Uterus (tissue), 4 donors: ENCODE measurements at places on chromosomes 16 and 17.

DNA sequence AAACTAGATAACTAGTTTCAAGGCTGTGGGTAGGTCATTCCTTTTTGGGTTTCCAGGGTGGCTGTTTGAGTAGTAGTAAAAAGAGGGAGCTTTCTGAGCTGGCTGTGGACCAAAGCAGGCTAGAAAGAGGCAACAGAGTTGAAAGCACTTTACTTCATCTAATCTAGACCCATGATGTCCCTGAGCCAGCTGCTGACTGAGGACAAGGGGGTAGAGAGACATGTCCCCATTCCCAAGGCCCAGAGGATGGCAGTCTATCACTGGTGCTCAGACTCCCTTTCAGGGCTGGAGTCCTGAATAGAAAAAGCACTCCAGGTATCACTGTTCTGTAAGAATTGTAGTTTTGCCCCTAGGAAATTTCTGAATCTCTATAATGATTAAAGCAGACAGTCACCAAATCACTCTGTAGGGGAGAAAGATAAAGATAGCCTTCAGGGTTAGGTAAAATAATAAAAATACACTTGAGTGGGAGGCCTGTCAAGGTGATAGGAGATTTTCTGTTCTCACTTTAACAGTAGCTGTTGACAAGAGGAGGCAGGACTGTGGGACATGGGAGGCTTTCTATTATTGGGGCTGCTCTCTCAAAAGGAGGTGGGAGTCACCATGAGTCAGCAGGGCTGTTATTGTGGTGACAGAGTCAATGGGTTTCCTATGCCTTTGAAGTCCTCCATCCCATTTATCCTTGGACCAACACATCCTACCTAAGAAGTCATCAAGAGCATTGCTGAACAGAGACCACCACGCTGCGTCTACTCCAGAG, 190.2 kb upstream of the MPHOSPH6 start:
- no peaks in the 10 kb centered on the region for H3K4me1 ChIP-seq
- no peak overlapping the region for H3K4me3 ChIP-seq
- DNase-seq: no peak
- H3K27ac ChIP-seq: no peak overlapping the region
- no peaks in the 10 kb centered on the region for H3K36me3 ChIP-seq
- peaks cover 2% of the 10 kb centered on the region for H3K27me3 ChIP-seq

DNA sequence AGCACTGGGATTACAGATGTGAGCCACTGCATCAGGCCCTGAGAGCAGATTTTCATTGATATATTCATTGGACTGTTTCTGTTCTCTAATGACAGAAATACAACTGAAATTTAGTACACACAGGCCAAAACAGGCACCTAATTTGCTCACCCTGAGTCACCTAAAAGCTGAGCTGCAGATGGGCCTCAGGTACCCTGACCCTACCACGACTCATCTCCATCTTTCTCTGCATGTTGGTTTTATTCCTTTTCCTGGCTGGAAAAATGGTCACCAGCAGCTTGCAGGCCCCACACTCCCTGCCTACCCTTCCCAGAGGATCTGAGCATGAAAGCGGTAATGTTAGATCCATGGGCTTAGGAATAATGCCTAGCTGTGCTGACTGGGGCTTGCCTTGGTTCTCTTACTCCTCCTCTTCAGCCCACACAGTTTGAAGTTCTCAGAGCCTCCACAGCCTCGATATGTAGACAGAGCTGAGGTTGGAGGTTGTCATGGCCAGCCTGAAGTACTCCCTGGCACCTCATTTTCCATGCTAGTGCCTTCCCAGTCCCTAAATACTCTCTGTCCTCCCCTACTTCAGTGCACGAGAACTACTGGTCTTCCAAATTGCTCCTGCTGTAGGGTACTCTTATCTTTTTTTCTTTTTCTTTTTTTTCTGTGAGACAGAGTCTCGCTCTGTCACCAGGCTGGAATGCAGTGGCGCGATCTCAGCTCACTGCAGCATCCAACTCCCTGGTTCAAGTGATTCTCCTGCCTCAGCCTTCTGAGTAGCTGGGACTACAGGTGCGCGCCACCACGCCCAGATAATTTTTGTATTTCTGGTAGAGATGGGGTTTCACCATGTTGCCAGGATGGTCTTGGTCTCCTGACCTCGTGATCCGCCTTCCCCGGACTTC, 51.1 kb downstream of the CENPV start:
- no peak overlapping the region for H3K27ac ChIP-seq
- no peaks in the 10 kb centered on the region for H3K36me3 ChIP-seq
- DNase-seq: no peak
- no peaks in the 10 kb centered on the region for H3K27me3 ChIP-seq
- no peaks in the 10 kb centered on the region for H3K4me1 ChIP-seq

- peaks cover 5% of the 10 kb centered on the region for H3K4me1 ChIP-seq
- no peak for DNase-seq
- H3K27ac ChIP-seq: peak overlapping the region; percentile 68
- H3K36me3 ChIP-seq: no peaks in the 10 kb centered on the region
- H3K4me3 ChIP-seq: no peak overlapping the region
Measured at GRCh38 chr17:62705156-62705777, 77.8 kb downstream of the MRC2 start.

DNA sequence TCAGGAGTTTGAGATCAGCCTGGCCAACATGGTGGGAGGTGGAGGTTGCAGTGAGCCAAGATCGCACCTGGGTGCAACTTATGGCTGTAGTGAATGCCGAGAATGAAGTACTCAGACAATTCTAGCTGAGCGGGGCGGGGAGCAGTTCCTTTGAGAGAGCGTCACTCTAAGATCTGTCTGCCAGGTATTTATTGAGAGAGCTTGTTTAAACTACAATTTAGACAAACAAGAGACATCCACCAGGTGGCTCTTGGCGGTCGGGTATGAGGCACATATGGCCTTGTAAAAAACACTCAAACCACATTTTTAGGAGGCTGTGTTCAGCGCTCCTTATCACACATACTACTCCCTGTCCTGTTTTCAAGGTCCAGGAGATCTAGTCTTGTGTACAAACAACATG, 40.6 kb upstream of the CDH1 start:
- no peak overlapping the region for H3K27ac ChIP-seq
- no peak overlapping the region for H3K4me3 ChIP-seq
- no peak for DNase-seq
- no peaks in the 10 kb centered on the region for H3K36me3 ChIP-seq
- H3K4me1 ChIP-seq: no peaks in the 10 kb centered on the region

GRCh38 chr17:32189343-32189742, 47.0 kb downstream of the RHOT1 start:
- H3K4me1 ChIP-seq: no peaks in the 10 kb centered on the region
- H3K27ac ChIP-seq: no peak overlapping the region
- no peaks in the 10 kb centered on the region for H3K36me3 ChIP-seq

GRCh38 chr16:85608515-85608885, 4.6 kb upstream of the GSE1 start:
- H3K4me3 ChIP-seq: no peak overlapping the region
- H3K27ac ChIP-seq: no peak overlapping the region
- no peak for DNase-seq
- no peaks in the 10 kb centered on the region for H3K4me1 ChIP-seq
- H3K27me3 ChIP-seq: no peaks in the 10 kb centered on the region

DNA sequence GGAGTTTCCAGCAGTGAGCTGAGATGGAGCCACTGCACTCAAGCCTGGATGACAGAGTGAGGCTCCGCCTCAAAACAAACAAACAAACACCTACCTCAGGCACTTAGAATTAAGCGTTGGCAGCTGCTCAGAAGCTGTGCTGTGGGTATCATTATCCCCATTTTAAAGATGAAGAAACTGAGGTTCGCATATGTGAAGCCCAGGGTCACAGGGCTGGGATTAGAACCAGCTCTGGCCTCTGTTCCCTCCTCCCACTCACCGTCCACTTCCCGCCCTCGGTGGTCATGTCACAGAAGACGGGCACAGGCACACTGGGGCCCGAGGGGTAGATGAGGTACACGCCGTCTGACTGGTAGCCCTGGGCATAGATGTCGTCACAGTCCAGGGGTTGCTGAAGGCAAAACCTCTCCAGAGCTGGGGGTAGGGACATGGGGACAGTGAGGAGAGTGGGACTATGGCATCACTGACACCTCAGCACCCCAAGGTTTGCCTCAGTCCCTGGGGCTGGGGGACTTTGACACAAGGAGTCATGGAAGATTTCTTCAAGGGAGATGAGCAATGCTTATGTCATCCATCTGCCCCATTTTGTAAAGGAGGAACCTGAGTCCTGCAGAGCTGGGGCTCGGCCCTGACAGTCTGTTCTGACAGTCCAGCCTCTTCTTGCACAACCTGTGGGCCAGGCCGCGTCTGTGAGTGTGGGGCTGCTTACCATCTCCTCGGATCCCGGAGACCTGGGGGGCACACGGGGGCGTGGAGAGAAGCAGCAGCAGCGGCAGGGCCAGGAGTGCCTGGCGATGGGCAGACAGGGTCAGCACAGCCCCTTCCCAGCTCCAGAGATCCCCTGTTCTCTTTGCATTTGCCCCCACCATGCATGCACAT, 700 bp downstream of the MFAP4 start:
- DNase-seq: peak; percentile 91
- peak overlapping the region; percentile 91 for H3K27ac ChIP-seq
- no peaks in the 10 kb centered on the region for H3K36me3 ChIP-seq
- H3K4me1 ChIP-seq: peaks cover 30% of the 10 kb centered on the region

DNA sequence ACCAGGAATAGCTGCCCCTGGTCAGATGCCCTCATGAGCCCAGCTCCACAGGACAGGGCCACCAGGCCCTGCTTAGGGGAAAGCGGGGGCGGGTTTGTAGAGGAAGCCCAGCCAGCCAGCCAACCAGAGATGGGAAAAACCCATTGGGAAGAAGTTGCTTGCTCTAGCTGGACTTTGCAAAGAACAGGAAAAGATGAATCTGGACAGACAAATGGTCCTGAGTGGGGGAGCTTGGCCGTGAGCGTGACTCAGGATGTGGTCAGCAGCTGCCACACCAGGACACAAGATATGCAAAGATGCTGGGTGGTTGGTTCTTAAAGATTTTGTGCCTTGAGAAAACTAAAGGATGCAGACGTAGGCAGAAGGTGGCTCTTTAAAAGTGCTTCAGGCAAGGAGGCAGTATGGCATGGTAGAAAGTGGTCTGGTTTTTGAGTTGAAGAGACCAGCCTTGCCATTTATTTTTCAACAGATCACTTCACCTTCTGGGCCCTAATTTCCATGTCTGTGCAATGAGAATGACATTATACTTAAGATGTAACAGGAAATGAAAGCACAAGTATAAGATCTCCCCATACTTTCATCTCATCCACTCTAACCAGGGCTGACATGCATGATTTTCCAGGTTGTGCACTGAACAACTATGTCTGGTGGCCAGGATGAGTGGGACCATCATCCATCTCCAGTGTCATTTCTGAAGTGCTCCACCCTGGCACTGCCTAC, 27.8 kb upstream of the HEATR6 start:
- no peak overlapping the region for H3K27ac ChIP-seq
- no peak overlapping the region for H3K4me3 ChIP-seq
- no peaks in the 10 kb centered on the region for H3K36me3 ChIP-seq
- no peaks in the 10 kb centered on the region for H3K27me3 ChIP-seq
